ENCODE measurements at places on chromosomes 11 and 22.
A peak's percentile ranks its signal among the peaks of the same experiment; 100 is the strongest.

DNA sequence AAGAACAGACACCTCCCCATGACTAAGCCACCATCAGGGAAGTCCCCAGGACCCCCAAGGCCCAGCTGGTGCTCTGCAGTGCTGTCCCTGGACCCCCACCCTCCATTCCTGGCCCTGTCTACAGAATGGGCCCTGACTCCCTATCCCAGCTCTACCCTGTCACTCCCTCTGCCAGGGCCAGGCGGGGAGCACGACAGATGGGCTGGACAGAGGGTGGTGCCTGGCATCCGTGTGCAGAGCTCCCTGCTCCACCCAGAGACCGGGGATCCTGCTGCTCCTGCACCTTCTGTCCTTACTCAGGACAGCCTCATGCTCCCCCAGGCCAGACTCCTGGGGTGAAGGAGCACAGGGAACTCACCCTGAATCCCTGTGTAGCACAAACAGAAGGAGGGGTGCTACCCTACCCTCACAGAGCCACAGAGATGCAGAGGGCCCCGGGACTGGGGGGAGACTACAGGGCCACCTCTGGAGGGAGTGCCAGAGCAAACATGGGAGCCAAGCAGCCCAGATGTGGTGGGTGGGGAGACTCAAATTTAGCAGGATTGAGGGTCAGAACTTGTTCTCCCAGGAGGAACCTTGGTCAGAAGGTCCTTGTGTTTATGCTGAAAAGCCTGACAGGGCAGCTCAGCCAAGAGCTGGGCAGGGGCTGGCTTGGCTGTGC, 2.0 kb downstream of the ARVCF start:
- DNase-seq: no peak

DNA sequence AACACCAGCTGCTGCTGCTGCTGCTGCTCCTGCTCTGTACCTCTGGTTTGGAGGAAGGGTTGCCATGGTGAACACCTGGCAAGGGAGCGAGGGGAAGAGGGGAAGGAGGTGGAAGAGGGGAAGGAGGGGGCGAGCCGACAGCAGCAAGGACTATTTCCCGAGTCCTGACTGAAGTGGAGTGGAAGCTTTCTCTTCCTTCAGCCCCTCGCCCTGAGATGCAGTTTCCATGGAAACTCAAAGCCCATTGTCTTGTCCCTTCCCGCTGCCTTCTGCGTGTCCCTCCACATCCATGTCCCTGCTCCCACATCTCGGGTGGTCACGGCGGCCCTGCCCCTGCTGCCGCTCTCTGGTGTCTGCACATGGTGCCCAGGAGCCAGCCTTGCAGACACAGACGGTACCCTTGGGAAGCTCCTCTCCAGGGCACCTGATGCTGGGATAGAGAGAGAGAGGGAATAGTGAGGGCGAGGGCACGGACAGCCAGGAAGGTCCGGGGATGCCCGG, 28.6 kb downstream of the FAM83F start:
- DNase-seq: no peak

- peak; percentile 51 for DNase-seq
These were observed 5.9 kb upstream of the MRGPRG start for GRCh38 chr11:3224401-3225057.

- no peak for DNase-seq
These were observed 74.3 kb downstream of the BRD1 start for GRCh38 chr22:49753276-49753890.

GRCh38 chr11:129910360-129910759, 15.0 kb upstream of the NFRKB start:
- no peak for DNase-seq

GRCh38 chr11:58597486-58598144, 18.8 kb downstream of the ZFP91 start:
- DNase-seq: no peak

DNA sequence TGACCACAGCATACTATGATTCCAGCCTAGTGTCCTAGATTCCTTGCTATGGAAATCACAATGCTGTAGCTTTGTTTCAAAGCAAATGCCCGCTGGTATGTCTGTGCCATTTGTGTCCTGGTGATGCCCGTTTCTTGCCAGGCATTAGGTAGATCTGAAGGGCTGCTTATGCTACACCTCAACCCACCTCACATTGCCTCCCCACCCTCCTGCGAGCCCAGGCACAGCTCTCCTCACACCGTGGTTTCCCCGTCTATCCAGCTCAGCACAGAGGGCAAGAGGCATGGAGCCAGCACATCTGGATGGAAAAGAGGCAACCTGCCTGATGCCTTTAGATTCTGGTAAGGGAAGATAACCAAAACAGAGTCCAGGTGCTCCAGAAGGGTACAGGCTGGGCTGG, 307.4 kb upstream of the B3GAT1 start:
- DNase-seq: no peak

DNA sequence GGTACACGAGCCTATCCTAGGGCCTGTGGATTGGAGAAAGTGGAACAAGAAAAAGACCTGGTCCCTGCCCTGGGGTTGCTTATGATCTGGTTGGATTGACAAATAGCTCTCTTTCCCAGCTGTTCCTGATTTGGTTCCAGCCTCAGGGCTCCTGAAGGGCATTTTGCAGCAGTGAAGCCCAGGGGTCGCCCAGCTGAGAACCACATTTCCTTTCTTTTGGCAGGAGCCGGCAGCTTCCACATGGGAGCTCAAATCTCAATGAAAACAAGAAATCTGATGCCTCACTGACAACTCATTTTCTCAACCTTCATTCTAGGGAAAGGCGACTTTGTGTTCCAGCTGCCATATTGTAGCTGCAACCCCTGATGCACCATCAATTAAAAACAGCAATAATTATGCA, 140.6 kb upstream of the CADM1 start:
- peak; percentile 37 for DNase-seq

DNA sequence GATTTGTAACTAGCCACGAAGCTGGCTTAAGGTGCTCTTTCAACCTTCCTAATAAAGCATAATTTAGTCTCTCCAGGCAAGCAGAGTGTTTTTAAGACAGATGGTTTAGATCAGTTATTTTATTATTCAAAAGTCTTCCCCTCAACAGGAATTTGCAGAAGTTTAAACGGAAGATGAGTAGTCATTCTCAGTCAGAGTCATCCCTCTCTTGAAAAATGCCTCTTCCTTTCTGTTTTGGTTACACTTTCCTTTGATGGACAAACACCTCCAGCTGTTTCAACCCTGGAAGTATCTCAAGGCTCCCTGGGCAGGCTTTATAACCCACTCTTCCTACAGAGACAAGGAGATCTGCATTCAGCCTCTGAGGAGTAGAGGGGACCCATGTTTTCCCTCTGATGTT, 60.3 kb upstream of the POU2AF2 start:
- DNase-seq: no peak

DNA sequence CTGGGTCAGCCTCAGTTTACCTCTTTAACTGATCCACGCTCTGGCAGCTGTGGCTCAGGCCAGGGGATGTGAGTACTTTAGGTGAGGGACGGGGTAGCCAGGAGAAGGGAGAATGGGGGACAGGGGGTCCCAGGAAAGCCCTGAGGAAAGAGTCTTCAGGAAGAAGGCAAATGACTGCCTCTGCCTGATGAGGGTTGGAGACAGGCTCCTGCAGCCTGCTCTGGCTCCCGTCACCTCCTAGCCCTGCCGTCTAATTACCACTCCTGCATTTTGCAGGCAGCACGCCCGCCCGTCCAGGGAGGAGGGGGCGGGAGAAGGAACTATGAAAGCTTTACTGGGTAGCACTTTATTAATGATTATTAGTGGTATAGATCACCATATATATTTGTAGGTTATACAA, 116.6 kb downstream of the CEP164 start:
- no peak for DNase-seq

DNA sequence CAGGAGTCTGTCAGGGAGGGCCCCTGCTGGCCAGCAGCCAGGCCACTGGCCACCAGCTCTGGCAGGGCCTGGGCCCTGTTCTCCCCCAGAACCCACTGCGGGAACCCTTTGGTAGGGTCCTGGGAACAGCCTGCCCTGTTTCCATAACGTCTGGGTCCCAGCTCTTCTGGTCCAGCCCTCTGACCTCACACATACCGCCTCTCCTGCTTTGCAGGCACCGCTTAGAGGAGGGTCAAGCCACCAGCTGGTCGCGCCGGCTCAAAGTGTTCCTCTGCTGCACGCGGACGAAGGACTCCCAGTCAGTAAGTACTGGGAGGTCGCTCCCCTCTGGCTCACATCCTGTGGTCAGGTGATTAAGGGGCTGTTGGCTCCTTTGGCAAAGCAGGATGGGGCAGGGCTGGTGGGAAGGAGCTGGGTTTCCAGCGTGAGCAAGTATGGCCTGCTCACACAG, 26.6 kb upstream of the MYRF start:
- DNase-seq: peak; percentile 28

GRCh38 chr11:118618115-118618990, 10.9 kb downstream of the PHLDB1 start:
- DNase-seq: peak; percentile 28

DNA sequence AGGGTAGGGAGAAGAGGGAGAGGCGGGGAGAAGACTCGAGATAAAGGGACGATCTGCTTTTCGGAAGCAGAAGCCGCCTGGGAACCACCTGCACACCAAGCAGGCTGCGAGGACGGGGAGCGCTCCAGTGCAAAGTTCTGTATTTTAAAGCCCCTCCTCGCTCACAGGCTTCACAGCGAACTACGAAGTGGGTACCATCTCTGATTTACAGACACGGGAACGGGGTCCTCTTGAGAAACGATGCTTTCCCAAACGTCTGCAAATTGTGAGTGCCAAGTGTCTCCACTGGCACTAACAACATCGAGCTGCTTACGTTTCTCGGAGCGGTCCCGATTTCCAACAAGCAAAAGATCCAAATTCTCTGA, 700 bp upstream of the STX3 start:
- DNase-seq: peak; percentile 26

DNA sequence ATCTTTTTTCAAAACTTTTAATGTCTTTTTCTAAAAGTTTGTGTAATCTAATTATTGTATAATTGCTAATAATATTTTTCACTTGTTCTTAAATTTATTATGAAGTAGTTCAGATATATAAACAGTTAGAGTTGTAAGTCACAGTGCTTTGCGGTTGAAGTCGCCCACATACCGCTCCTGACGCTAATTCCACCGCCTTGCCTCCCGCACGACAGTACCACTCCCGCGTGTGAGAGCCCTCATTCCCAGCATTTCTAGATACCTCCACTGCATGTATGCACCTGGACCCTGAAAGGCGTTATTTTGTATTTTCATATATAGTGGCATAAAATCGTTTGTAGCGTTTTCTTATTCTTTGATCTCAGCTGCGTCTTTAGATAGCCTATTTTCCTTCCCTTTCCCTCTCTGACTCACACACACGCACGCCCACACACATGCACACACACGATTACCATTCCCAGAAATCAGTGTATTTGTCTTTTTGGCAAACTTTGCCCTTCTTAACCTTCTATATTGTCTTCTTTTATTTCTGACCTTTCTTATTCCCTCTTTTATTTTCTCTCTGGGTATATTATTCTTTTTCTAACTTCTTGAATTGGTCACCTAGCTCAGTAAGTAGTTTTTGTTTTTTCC, 56.4 kb upstream of the PITPNB start:
- DNase-seq: no peak

DNA sequence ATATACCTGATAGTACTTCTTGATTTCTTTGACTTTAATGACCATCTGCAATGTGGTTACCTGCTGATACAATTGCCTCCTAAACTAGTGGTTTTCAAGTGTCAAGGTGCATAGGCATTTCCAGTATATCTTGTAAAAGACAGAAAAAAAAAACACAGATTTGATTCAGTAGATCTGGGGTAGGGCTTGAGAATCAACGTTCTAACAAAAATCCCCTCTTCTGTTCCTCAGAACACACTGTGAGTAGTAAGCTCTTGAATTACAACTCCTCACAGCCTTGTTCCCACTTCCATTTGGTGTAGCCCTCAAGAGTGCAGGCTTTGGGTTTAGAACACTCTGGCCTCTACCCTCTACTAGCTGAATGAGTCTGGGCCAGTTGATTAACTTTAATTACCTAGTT, 78.0 kb upstream of the CTSC start:
- DNase-seq: no peak

- DNase-seq: no peak
These were observed 327 bp upstream of the MED17 start for GRCh38 chr11:93783765-93784144.

- peak; percentile 34 for DNase-seq
These were observed 27.9 kb downstream of the GUCY1A2 start for GRCh38 chr11:106990331-106990730.

GRCh38 chr11:10605941-10606381, 37.5 kb upstream of the LYVE1 start:
- peak; percentile 25 for DNase-seq

- no peak for DNase-seq
These were observed 10.7 kb upstream of the CD5 start for GRCh38 chr11:61091373-61092279.

GRCh38 chr11:132910011-132910760, 622.1 kb downstream of the OPCML start:
- no peak for DNase-seq

GRCh38 chr22:45098056-45098455, 65.7 kb upstream of the NUP50 start:
- no peak for DNase-seq

GRCh38 chr22:49062155-49062801, 765.4 kb downstream of the BRD1 start:
- DNase-seq: no peak

GRCh38 chr22:20229916-20230775, 38.0 kb downstream of the RTN4R start:
- no peak for DNase-seq

DNA sequence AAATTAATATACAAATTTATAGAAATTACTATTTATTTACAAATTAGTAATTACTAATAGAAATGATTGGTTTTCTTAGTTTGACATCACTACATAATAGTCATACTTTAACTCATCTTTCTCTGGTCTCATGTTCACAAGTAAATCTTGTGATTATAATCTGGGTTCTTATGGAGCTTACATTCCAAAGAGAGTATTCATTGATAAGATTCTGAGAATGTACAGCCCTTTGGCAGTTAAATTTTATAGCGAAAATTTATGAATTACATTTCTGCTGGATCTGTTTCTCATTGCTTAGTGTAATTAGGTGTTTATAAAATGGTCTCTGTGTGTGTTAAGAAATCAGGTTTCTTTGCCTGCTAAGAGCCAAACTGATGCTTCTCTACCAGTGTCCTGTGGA, 175.2 kb downstream of the TMEM135 start:
- no peak for DNase-seq

GRCh38 chr11:127345819-127346459, 345.4 kb upstream of the KIRREL3 start:
- DNase-seq: peak; percentile 51

- DNase-seq: no peak
These were observed 32.4 kb downstream of the CREB3L1 start for GRCh38 chr11:46309814-46310259.

GRCh38 chr22:20951151-20951931, 15.7 kb upstream of the AIFM3 start:
- DNase-seq: no peak

DNA sequence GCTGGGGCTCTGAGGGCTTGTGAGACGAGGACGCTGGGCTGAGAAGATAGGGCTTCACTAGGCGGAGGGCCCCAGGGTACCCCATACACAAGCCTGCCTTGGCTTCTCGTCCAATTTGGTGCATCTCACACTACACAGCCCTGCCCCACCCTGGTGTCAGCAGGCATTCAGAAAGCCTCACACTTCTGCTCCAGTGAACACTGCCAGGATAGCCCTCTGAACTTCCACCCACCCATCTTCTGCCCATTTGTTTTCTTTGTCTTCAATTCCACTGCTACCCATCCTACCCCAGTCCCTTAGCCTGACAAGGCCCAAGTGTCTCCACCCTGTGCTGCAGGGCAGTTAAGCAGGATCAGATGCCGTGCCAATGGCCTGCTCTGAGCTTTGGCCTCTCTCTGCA, 1.9 kb upstream of the BUD13 start:
- no peak for DNase-seq
